ENCODE measurements at places on chromosomes 6 and 20. TPM values are rescaled to one million over a fixed set of nuclear protein-coding genes. Genes with fewer than 3 reads are reported as not detected.

GRCh38 chr6:159695984-159696383 is 2.9 kb upstream of the SOD2 start:
- no peak for DNase-seq

- DNase-seq: no peak
Observed at GRCh38 chr20:24781418-24781980, 167.6 kb upstream of the CST7 start.

GRCh38 chr6:142326540-142326939 is 24.7 kb downstream of the ADGRG6 start:
- no peak for DNase-seq

DNA sequence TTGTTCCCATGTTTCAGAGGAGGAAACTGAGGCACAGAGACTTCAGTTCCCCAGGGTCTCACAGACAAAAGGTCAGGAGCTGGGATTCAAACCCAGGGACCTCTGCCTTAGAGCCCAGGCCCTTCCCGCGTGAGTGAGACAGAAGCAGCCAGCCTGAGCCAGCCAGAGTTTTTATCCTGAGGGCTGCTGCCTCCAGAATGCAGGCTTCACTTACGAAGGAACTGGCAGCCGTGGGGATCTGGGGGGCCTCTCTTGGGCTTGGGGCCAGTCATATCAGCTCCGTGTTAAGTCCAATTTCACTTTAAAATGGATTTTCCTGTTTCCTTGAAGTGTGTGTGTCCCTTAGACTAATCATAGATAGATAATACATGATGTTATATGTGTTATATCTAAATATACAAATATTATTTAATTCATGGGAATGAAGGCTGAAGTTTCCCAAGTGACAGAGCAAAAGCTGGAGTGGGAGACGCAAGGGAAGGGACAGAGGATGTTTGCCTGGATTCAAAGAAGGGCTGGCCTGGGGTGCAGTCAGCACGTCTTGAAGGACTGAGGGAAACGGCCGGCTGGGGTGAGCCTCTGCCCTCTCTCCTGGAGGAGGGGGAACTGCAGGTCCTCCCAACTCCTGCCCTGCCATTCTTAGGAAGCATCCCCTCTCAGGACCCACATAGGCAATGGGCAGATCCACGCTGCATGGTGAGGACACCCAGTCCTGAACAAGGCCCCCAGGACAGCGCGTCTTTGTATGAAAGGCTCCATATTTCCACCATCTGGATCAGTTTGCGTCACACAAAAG is 320.1 kb downstream of the CDH4 start:
- DNase-seq: no peak

DNA sequence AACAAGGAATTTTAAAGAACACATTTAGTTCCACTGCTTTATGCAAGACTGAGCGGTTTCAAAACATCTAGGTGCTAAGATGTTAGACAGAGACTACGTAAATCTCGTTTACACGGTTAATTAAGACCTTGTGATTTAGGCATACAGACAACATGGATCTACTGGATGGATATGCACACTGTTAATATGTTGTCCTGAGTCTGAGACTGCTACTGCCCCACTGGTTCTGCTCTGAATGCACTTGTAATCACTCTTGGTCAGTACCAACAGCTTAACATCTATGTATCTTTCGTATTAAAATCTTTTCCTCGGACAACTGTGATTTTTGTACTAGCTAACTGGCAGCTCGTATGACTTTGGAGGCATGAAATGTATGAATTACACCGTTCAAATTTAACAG is 3.1 kb downstream of the MAN1A1 start:
- DNase-seq: no peak

- no peak for DNase-seq
Observed at GRCh38 chr6:34213772-34214171, 22.9 kb upstream of the HMGA1 start.

- DNase-seq: no peak
Observed at GRCh38 chr20:44070139-44070900, 116.7 kb downstream of the JPH2 start.

DNA sequence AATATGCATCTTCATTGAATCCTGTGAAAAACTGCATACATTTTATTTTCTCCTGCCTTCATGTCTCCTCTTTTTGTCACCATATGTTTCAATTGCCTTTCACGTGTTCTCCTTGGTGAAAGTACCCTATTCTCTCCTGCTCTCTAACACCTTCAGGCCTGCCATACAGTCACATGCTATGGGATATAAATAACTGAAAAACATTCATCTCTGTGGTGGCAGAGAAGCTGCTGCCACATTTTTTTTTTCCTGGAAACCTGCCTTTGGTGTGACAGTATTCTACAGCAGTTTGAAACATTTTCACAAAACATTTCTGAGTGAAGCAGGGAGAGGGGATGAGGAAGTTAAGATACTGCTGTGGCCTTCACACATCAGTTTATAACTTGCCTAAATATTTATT is 44.8 kb upstream of the FBXL4 start:
- no peak for DNase-seq

DNA sequence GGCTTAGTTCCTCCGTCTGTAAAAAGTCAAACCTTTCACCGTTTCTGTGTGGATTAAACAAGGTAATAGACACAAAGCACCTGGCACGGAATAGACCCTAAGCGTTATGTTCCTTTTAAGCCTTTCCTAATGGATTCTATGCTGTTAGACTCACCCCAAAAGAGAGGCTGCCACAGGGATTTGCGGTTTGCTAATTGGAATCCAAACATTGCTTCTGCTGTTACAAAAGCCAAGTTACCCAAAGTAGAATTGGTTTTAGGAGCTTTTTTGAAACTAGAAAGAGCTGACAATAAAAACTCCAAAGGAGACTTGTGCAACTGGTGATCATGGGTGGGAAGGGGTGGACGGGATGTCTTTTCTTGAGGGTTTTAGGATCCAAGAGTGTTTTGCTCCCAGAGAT is 178.0 kb downstream of the BMP7 start:
- DNase-seq: no peak

- no peak for DNase-seq
Observed at GRCh38 chr6:2412731-2413130, 167.3 kb upstream of the GMDS start.

DNA sequence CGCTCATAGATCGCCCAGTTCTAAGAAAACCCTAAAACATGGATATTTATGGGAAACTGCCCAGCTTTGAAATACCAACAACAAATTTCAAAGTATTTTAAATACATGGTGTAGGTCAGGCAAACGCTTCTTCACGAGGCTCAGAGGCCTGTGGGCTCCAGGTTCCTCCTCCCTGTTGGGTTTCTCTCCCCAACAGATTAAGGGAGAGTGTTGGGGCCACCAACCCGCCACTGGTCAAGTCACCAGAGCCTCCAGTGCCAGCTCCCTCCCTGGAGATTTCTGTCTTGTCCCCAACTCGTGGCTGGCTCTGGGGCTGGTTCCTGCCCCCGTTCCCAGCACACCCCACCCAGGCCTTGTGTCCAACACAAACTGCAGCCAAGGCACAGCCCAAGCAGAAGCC is 87.9 kb downstream of the PTPN1 start:
- DNase-seq: no peak

DNA sequence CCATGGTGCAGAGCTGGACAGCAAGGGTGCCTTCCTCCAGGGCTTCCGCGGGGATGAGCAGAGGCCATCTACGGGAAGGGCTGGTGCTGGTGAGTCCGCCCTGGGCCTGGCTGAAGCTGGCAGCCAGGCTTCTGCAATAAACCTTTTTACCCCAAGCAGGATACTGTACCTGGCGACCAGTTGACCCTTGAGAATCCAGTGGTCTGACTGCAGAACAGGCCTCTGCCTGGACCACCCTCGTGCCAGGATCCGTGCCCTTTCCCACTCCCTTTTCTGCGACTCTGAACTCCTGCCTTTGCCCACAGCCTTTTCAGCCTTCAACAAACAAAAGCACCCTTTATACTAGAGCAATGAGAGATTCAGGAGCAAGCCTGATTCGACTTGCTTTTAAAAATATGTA is 18.9 kb downstream of the CDH26 start:
- no peak for DNase-seq

GRCh38 chr6:20932284-20932683 is 398.0 kb downstream of the CDKAL1 start:
- no peak for DNase-seq

- no peak for DNase-seq
Observed at GRCh38 chr20:49984426-49985153, 1.8 kb downstream of the SNAI1 start.

- no peak for DNase-seq
Observed at GRCh38 chr20:24318569-24319352, 150.7 kb upstream of the SYNDIG1 start.

The HCRTR2 gene
- not detected for total RNA-seq

The SLC22A7 gene
- total RNA-seq: not detected

DNA sequence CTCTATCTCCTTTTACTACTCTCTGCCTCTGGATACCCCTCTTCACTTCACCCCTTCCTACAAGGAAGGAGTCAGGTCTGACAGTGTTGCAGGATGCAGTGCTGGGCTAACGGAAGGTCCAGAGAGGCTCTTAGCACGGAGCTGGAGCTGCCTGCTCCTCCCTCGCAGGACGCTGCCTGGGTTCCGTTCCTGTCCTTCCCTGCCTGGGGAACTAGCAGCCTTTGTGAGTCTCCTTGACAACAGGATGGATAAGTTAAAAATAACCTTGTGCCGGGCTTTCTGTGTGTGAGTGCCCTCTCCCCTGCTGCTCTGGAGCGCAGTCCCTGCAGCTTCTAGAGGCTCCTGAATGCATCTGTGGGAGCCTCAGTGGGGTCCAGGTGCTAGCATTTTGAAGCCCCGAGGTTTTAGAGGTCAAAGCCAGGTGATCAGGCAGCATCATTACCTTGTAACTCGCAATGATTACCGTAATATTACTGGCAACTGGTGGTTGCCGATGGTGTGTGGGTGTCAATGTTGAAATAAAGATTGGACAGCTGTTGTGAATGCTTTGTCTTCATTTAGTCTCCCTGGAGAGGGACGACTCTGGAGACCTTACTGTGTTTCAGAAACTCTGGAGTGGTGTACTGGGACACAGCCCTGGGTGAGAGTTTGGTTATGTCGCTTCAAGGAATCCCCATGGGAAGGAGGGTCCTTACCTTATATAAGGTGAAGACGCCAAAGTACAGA is 44.4 kb downstream of the CDS2 start:
- no peak for DNase-seq

DNA sequence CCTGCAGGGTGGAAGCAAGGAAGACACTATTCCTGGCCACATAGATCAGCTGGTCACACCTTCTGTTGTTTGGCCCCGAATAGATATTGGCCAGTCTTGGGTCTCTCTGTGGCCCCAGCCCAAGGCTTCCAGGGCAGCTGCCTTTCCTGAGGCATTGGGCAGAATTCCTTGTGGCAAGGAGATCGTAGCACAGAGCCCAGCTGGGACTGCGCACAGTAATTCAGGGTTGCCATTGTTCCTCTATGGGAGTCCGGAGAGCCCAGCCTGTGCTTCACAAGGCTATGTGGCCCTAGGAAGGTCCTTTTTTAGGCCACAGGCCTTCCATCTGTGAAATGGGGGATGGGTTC is 6.9 kb downstream of the SGK2 start:
- DNase-seq: no peak

DNA sequence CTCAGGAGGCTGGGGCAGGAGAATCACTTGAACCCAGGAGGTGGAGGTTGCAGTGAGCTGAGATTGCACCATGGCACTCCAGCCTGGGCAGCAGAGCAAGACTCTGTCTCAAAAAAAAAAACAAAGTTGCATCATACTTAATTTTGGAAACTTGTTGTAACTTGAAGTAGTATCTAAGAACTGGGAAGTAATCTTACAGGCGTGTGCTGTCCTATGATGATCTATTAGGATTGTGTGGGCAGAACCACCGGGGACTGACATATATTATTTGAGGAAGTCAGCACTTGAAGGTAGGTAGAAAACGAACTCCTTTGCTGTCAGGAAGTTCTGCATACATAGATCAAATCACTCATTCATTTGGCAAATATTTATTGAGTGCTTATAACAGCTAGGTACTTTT is 188.5 kb downstream of the ZNF217 start:
- DNase-seq: no peak

- no peak for DNase-seq
Observed at GRCh38 chr6:75223428-75223827, 17.6 kb upstream of the COL12A1 start.

DNA sequence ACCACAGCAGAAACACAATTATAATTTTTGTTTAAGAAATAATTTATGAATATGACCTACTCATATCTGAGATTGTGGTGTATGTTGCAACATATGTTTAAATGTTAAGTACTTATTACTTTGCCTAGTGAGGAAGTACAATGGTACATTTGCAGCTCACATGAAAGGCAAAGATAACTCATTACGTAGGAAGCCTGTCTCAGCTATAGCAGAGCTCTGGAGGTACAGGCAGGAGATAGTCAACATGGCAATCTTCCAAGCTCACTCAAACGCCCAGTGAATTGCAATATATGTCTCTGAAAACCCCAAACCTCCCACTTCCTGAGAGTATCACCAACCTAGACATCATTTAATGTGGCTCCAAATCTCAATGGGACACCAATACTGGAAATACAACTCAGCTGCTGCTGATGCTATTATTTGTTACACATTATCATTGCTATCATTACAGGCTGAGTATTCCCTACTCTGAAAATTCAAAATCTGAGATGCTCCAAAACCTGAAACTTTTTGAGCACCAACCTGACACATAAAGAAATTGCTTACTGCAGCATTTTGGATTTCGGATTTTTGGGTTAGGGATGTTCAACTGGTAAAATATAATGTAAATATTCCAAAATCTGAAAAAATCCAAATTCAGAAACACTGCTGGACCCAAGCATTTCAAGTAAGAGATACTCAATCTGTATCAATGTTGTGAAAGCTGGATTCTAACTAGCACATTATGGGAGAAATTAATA is 25.1 kb upstream of the GSTA4 start:
- no peak for DNase-seq

The TUBB2B gene
- total RNA-seq: 1.8 TPM

DNA sequence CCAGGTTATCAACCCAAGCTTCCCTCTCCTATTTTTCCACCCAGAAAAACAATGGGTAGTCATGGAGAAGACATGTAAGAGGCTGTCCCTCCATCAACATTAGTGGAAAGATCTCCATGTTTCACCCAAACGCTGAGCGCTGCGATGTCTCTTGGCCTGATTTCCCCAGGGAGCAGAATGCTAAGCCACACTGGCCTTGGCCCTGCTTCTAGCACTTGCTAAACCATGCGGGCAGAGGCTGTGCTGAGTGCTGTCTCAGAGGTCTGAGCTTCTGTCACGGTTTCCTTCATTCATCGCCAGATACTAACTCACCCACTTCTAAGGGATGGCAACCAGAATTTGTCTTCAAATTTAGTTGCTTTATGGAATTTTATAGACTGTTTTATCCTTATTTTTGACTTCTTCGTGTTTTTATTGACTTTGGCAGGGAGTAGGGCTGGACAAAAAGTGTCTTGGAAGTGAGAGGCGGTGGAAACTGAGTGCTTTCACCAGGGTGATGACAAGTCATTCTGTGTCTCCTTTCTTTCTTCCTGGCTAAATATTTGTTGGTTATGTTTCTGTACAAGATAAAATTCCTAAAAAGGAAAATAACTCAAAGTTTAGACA is 181.4 kb upstream of the UST start:
- DNase-seq: no peak

The KCNK16 gene
- not detected for total RNA-seq

GRCh38 chr20:16709017-16709416 is 20.8 kb upstream of the SNRPB2 start:
- no peak for DNase-seq

Data from thoracic aorta (tissue), 2 donors.